ENCODE measurements at places on chromosomes 2 and 18. TPM values are rescaled to one million over a fixed set of nuclear protein-coding genes. Genes with fewer than 3 reads are reported as not detected.

DNA sequence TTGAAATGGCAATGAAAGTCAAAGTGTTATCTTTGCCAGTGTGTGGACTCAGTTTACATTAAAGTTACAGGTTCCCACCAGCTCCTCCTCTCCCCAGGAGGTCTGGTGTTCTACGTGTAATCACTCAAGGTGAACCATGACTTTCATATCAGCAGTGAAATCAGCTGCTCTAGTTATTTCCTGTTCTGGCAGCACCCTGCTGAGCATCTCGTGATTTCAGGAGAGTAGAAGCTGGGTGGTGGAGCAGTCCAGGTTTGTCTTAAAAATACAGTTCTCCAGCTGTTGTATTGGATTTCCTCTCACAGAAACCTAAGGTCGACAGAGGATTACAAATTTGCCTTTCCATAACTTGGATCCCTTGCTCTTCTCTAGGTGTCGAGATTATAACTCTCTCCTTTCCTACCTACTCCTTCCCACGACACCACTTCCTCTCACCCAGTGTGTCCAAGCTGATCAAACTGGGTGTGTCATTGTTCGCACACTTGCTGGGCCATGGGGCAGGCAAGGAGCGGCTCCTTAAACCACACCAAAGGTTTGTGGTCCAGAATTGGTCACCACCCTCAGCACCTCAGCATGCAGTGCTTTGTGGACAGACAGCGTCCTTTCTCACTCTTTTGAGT lies 13.0 kb upstream of the ARHGAP25 start:
- H3K27me3 ChIP-seq, result no peaks in the 10 kb centered on the region
- no peak for DNase-seq
- H3K4me1 ChIP-seq, result no peaks in the 10 kb centered on the region

Gene PLGLB1
- polyA plus RNA-seq, result 0.42 TPM

GRCh38 chr2:32363597-32363996 lies 6.8 kb downstream of the BIRC6 start:
- no peak overlapping the region for H3K4me3 ChIP-seq
- no peaks in the 10 kb centered on the region for H3K27me3 ChIP-seq
- no peaks in the 10 kb centered on the region for H3K36me3 ChIP-seq
- peaks cover 69% of the 10 kb centered on the region for H3K4me1 ChIP-seq

Gene COL4A4
- 1.3 TPM for polyA plus RNA-seq

DNA sequence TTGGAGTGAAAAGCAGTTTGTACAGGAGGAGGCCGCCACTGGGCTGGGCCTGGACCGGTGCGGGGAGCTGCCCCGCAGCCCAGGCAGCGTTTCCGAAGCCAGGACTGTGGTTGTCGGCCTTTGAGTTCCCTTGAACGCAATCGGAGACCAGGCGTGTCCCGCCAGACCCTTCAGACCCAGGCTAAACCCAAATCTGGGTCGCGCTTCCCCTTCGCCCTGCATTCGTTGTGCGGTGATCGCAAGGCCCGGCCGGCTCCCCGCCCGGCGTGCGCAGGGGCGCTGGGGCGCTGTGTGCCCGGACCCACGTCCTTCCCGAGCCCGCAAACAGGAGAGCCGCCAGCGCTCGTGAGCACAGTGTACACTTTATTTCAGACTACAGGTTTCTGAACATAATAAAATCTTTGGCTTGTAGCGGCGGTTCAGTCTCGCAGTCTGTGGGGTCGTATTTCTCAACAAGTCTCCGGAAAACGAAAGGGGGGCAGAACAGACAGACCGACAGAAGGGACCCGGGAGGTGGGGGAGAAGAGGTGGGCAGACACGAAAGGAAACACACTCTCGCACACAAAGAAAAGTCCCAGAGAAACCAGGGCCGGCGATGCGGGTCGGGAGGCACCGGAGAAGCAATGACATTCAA lies 5.5 kb downstream of the EN1 start:
- no peak for DNase-seq
- no peak overlapping the region for H3K27ac ChIP-seq
- H3K4me3 ChIP-seq, result peak overlapping the region; percentile 40

DNA sequence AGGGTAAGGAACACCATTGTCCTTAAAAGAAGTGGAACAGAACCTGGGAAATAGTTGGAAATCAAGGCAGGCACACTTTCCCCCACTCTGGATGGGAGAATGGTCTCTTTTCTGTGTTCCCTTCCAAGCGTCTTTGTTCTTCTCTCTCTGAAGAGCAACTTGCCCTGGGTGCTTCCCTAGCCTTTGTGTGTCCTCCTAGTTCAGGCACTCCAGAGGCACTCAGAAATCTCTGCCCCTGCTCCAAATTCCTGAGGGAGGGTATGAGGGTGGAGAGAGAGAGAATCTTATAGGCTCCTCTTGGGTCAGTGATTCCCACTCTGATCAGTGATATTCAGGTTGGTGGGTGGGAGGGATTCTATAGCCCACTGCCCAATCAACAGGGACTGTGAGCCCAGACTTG lies 8.8 kb upstream of the SIX2 start:
- peaks cover 8% of the 10 kb centered on the region for H3K4me1 ChIP-seq
- no peaks in the 10 kb centered on the region for H3K36me3 ChIP-seq
- no peak overlapping the region for H3K4me3 ChIP-seq
- DNase-seq, result no peak
- peaks cover 14% of the 10 kb centered on the region for H3K27me3 ChIP-seq
- H3K27ac ChIP-seq, result no peak overlapping the region

Gene ZNG1B
- polyA plus RNA-seq, result 27.0 TPM

GRCh38 chr2:71665168-71666093 lies 212.1 kb downstream of the DYSF start:
- DNase-seq, result peak; percentile 51
- H3K36me3 ChIP-seq, result peaks cover 66% of the 10 kb centered on the region
- no peaks in the 10 kb centered on the region for H3K27me3 ChIP-seq
- H3K4me1 ChIP-seq, result no peaks in the 10 kb centered on the region
- H3K27ac ChIP-seq, result no peak overlapping the region

- no peaks in the 10 kb centered on the region for H3K27me3 ChIP-seq
- no peaks in the 10 kb centered on the region for H3K4me1 ChIP-seq
- H3K27ac ChIP-seq, result no peak overlapping the region
These were observed 546.7 kb downstream of the RIT2 start for GRCh38 chr18:42568773-42569172.

DNA sequence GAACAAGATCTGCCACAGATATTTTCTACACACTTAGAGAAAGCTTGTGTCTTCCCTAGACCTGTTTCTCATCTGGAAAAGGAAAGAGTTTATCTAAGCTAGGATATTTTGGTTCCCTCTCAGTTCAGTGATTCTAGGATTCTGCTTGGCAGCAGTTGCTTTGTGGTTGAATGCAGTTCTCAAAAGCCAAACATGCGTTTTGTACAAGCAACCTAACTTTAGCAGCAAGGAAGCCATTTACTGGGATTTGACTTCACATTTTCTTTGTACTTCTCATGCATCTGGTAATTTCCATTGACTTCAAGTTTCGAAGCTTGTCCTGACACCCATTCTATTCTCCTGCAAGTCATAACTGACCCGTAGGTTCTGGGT lies 33.3 kb downstream of the VSNL1 start:
- DNase-seq, result no peak
- no peaks in the 10 kb centered on the region for H3K27me3 ChIP-seq
- H3K36me3 ChIP-seq, result no peaks in the 10 kb centered on the region
- no peaks in the 10 kb centered on the region for H3K4me1 ChIP-seq
- no peak overlapping the region for H3K27ac ChIP-seq
- no peak overlapping the region for H3K4me3 ChIP-seq

Gene SERPINB12
- polyA plus RNA-seq, result not detected

GRCh38 chr2:11566383-11566782 lies 32.5 kb downstream of the GREB1 start:
- H3K27me3 ChIP-seq, result no peaks in the 10 kb centered on the region
- no peak overlapping the region for H3K27ac ChIP-seq
- no peaks in the 10 kb centered on the region for H3K4me1 ChIP-seq
- H3K36me3 ChIP-seq, result no peaks in the 10 kb centered on the region
- no peak for DNase-seq

GRCh38 chr18:79570266-79571201 lies 109.1 kb upstream of the CTDP1 start:
- H3K27ac ChIP-seq, result no peak overlapping the region
- DNase-seq, result peak; percentile 44
- H3K36me3 ChIP-seq, result no peaks in the 10 kb centered on the region
- no peak overlapping the region for H3K4me3 ChIP-seq
- peaks cover 26% of the 10 kb centered on the region for H3K4me1 ChIP-seq

GRCh38 chr2:169275696-169276444 lies 86.5 kb downstream of the LRP2 start:
- no peak overlapping the region for H3K4me3 ChIP-seq
- H3K27ac ChIP-seq, result no peak overlapping the region
- DNase-seq, result no peak
- H3K27me3 ChIP-seq, result no peaks in the 10 kb centered on the region
- H3K36me3 ChIP-seq, result no peaks in the 10 kb centered on the region

GRCh38 chr18:9117980-9118841 lies 15.7 kb downstream of the NDUFV2 start:
- H3K27me3 ChIP-seq, result no peaks in the 10 kb centered on the region
- H3K27ac ChIP-seq, result peak overlapping the region; percentile 51
- peaks cover 79% of the 10 kb centered on the region for H3K4me1 ChIP-seq
- H3K36me3 ChIP-seq, result no peaks in the 10 kb centered on the region

DNA sequence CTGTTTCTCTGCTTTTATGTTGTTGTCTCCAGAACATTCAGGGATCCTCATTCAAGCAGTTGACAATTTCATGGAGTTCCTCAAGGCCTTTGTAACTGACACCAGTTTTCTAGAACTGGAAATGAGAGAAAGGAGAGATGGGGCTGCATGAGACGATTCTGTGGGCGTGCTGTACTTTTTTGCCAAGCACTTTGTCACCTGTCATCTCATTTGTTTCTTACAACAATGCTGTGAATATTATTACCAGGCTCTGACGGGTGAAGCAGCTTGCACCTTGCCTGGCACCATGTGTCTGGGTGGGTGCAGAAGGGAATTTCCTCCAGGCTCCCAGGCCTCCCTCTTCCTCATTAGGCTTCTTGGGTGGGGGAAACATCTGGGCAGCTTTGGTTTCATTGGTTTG lies 22.2 kb upstream of the ATOH8 start:
- no peak overlapping the region for H3K27ac ChIP-seq
- DNase-seq, result no peak
- H3K4me1 ChIP-seq, result peaks cover 33% of the 10 kb centered on the region
- H3K27me3 ChIP-seq, result no peaks in the 10 kb centered on the region
- no peaks in the 10 kb centered on the region for H3K36me3 ChIP-seq
- no peak overlapping the region for H3K4me3 ChIP-seq

DNA sequence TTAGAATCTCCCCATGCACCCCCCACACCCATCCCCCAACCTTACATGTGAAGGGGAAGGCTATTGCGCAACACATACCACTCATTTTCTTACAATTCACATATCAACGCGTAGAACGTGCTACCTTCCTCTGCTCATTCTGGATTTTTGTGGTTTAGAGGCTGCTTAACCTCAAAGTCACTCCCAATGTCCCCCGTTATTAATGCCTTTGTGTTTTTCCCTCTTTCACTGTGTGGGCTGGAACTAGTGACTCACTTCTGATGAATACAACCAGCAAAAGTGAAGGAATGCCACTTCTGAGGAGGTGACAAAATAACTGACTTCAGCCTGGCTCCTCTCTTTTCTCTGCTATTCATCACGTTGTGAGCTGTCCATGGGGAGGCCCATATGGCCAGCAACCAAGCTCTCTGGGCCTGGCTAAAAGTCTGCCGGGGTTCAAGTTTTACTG lies 342.5 kb upstream of the NXPH2 start:
- no peaks in the 10 kb centered on the region for H3K4me1 ChIP-seq
- H3K27me3 ChIP-seq, result no peaks in the 10 kb centered on the region
- DNase-seq, result no peak
